Central memory CD8-positive, alpha-beta T cell (primary cell): ENCODE measurements at places on chromosomes 6 and 20.

GRCh38 chr6:70547313-70547712 is 19.4 kb upstream of the SDHAF4 start:
- no peak for DNase-seq

- DNase-seq, result no peak
Measured at GRCh38 chr20:51450221-51450712, 92.3 kb downstream of the NFATC2 start.

GRCh38 chr6:45709781-45710220 is 305.9 kb downstream of the CLIC5 start:
- DNase-seq, result no peak

DNA sequence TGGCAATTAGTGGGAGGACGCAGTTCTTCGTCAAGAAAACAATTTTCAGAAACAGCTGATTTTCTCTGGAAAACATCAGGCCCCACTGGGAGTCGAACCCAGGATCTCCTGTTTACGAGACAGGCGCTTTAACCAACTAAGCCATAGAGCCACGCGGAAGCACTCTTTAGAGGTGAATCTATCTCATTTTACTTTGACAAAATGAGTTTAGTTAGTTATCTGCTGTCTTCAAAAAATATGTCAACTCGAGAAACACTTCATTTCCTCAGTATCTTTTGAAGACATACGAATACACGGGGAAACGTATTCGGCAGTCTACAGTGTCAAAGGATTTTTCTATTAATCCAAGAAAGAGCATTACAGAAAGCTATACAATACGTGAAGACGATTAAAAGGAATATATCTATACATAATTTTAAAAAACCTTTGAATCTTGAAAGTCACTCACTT is 26.7 kb downstream of the GPX6 start:
- no peak for DNase-seq

DNA sequence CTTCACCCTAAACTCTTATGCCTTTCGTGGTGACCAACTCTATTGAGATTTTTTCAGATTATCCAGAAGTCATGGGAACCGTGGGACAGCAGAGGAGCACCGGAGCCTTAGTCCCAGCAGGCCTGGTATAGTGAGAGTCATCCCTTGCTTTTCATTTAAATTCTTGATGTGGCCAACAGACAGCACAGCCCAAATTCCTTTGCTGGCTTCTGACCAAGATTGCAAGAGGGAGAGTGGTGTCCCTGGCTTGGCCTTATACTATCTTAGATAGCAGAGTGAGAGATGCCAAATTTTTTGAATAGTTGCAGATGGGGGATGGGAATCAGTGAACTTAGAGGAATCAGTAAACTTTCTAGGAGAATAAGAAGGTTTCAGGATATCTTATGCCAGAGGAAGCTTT is 7.8 kb downstream of the STX11 start:
- no peak for DNase-seq

DNA sequence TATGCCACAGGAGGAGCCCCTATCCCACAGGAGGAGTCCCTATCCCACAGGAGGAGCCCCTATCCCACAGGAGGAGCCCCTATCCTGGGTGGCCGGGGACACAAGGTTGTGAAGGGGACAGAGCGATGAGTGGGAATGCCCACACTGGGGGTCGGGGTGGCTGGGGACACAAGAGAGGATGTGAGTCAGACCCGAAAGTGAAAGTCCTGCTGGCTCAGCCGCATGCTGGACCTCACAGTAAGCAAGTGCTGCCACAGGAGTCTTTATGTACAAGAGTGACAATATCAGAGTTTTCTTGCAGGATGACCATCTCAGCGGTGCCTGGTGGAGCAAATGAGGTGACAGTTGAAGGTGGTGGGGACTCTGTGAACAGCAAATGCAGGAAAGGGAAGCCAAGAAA is 93.7 kb downstream of the PSMB1 start:
- DNase-seq, result no peak

- no peak for DNase-seq
Measured at GRCh38 chr6:69827276-69827893, 30.6 kb upstream of the LMBRD1 start.

DNA sequence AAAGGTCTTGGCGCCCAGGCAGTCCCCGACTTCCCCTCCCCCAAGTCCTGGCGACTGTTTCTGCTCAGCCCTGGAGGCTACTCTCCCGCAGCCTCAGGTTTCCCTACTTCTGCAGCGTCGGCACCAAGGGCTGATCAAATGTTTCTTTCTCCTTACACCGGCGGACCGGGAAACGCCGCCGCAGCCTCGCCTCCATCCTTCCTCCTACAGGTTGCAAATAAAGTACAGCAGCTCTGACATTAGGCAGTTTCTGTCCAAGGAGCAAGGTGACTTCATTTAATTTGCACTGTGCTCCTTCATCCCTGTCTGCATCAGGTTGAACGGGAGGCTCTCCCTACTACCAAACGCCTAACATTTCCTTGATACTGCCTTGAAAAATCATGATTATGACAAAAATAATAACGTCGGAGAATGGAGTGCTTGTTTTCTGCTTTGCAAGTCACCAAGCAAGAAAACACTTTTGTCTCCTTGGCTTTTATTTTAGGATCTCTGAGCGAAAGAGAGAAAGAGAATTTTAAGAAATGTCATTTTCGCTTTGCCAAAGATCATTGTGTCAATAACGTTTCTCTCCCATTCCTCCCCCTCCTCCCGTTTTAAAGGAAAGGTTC is 1.0 kb downstream of the CLIC5 start:
- no peak for DNase-seq

- DNase-seq, result no peak
Measured at GRCh38 chr6:31597006-31597405, 4.2 kb upstream of the NCR3 start.

DNA sequence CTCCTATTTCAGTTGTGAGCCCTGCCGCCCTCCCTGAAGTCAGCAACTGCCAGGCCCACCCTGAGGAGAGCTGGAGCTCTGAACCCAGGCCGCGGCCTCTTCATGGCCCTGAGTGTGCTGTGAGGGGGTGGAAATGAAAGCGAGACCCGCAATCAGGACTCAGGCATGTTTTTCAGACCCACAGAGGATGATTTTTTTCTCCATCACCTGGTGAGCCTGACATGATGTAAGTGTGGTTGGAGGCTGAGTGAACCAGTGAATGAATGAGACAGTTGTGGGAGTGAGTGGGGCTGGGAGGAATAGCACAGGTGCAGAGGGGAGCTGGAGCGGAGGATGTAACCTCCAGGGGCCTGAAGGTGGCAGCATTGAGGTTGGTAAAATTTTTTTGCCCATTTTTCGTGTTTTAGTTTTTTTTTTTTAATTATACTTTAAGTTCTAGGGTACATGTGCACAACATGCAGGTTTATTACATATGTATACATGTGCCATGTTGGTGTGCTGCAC is 18.3 kb downstream of the RAET1L start:
- no peak for DNase-seq

DNA sequence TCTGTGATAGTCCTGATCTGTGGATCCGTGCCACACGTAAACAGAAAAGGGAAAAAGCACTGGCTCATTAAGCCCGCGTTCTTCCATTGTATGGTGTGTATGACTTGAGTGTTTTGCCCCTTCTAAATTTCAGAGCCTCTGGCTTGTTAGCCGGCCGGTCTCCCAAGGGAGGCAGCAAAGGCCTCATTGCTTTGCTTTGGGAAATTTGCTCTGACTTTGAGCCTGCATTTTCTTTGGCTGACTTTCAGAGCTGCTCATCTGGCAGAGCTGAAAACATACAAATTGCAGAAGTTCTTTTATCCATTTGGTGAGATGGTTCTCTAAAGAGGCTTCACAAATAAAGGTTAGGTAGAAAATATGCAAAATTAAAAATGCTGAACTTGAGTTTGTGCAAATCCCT is 123.0 kb downstream of the UTRN start:
- no peak for DNase-seq

GRCh38 chr20:32018269-32019155 is 8.3 kb downstream of the CCM2L start:
- DNase-seq, result no peak

DNA sequence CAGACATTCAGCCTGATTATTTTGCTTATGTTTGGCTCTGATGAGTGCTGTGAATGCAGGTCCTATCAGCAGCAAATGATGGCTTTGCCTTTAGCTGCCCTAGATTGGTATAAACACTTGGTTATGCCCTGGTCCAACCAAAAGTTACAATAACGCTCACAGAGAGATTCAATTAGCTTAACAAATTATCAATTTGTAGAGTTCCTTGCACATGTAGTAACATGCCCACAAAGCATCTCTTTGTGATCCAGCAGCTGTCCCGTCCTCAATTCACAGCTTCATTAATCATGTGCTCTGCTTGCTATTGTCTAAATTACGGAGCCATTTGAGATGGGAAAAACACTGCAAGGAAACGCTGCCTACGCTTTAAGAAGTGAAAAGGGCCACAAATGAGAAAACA is 457.9 kb downstream of the HDGFL1 start:
- DNase-seq, result no peak

DNA sequence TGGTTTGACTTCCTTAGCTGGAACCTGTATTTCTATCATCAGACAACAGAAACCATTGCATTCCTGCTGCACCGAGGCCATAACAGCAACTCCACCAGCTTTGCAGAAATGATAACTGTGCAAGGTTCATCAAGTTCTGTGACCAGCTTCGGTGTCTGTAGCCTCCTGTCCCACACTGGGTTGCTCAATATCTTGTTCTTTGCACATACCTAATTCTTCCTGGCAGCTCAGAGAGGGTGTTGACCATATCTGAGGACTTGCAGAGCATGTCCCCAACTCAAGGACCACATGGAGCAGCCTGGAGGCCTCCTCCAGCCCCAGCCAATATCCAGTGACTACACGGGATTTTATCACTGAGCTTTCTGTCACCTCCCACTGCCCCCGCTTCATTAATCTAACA is 59.3 kb upstream of the SCAF8 start:
- DNase-seq, result no peak

DNA sequence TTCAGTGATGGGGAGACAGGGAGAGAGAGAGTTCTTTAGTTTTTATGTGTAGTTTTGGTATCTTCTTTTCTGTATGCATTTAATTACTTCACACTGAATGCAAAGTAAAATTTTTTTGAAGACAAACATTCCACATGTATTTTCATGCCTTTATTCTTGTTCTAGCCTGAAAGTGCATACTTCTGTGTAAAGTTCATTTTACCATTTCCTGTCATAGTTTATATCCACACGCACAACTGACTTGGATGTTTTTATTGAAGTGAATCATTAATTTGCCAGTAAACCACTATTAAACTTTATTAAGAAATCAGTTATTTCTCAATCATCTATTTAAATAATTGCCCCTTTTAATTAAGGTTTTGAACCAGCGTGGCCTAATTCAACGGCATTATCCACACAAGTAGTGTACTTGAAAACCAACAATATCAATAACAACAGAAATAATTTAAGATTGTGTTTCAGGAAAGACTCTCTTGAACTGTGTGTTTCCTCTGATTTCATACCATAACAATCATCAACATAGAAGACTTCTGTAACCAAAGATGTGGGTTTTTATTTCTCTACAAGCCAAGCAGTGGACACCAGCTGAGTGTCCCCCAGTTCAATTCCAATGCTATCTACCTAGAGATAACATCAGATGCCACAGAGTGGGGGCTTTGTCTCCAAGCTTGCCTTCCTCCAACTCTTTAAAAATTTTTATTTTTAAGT is 512.7 kb upstream of the JAG1 start:
- no peak for DNase-seq

DNA sequence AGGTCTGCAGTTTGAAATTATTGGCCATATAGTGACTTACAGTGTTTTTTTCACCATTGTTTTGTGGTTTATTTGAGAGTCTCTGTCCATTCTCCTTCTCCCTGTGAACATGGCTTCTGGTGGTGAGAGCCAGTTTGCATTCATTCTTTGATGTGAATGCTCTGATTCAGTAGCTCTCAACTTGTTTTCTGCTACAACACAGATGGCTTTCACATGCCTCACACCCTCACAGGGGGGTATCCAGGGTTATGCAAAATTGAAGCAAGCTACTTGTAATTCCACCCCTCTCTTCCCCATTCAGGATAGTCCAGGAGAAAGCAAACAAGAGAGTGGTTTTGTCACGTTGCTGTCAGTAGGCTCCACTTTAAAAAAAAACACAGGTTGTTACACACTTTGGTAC is 55.6 kb downstream of the SLX4IP start:
- no peak for DNase-seq

DNA sequence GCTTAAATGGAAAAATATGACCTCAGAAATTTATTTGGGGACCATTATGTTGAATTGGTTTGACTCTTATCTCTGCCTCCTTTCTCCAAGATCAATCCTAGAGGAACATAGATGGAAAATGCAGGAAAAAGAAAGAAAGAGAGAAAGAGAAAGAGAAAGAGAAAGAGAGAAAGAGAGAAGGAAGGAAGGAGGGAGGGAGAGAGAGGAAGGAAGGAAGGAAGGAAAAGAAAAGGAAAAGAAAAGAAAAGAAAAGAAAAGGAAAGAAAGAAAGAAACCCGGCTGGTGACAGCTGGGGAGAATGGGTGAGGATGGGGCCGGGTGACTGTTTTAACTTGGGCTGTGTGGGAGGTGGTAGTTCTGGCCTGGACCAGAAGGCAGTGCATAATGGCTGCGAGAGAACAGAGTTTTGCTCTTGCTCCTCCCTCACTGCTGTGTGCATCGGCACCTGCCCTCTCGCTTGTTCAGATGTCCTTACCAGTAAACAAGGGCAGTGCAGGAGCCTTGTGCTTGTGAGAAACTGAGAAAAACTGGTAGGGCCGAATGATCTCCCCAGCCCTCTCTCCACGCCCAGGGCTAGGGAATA is 24.7 kb downstream of the GLO1 start:
- no peak for DNase-seq

- DNase-seq, result no peak
Measured at GRCh38 chr6:70590400-70590799, 23.7 kb downstream of the SDHAF4 start.

- DNase-seq, result no peak
Measured at GRCh38 chr6:369559-370431, 21.8 kb upstream of the IRF4 start.

GRCh38 chr6:34791164-34791700 is 651 bp upstream of the BLTP3A start:
- DNase-seq, result no peak

- no peak for DNase-seq
Measured at GRCh38 chr6:45351667-45352066, 23.5 kb downstream of the RUNX2 start.

GRCh38 chr6:85436411-85436810 is 13.5 kb upstream of the NT5E start:
- no peak for DNase-seq

GRCh38 chr6:18427296-18427695 is 40.1 kb downstream of the RNF144B start:
- DNase-seq, result no peak

DNA sequence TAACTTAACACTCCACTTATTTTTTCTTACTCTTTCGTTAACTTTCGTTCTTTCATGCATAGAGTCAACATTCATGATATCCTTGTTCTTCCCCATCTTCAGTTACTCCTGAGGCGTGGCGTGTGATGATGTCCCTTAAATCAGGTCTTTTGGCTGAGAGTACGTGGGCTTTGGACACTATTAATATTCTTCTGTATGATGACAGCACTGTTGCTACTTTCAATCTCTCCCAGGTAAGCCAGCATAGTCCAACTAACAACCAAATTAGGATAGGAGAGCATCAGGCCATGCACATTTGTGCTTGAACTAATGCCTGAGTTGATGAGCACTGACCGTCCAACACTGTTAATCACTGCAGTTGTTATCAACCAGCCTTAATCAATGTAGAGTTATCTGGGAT is 119.6 kb downstream of the TMEM242 start:
- DNase-seq, result no peak

GRCh38 chr6:41723530-41724227 is 11.7 kb downstream of the TFEB start:
- no peak for DNase-seq

- no peak for DNase-seq
Measured at GRCh38 chr6:121522265-121522664, 86.8 kb downstream of the GJA1 start.

- DNase-seq, result no peak
Measured at GRCh38 chr6:119447921-119448320, 98.4 kb upstream of the MAN1A1 start.
